ENCODE measurements at places on chromosomes 3 and 15.

DNA sequence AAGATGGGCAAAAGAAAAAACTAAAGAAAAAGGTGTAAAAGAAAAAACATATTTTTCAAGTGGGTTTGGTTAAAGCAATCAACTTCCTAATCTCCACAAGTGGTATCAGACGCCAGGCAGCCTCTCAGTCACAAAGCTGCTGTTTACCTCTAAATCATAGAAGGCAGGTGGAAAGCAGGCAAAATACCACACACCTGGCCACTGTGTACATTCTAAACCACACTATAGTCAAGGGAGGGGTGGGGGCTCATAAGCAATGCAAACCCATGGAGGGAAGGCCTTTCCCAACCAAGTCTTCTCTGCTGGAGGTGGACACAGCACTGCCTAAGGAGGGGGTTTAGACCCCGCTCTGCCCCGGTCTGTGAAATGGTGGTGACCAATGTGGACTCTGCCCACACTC, 50.4 kb downstream of the MCF2L2 start:
- DNase-seq: no peak

GRCh38 chr15:56767315-56767714, 34.0 kb upstream of the ZNF280D start:
- no peak for DNase-seq

DNA sequence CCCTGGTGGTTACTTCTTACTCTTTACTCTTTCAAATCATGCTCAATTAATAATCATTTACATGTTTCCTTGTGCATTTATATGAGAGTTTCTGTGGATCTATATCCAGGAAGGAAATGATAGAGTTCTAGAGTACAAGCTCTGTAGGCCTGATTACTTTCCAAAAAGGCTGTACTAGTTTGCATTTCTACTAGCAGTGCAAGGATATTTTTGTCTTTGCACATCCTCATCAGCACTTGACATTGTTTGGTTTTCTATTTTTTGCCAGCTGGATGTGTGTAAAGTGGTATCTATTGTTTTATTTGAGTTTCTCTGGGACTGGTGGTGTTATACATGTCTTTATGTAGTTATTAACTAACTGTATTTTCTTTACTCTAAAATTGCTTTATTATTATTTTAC, 19.6 kb upstream of the SLC7A14 start:
- no peak for DNase-seq

DNA sequence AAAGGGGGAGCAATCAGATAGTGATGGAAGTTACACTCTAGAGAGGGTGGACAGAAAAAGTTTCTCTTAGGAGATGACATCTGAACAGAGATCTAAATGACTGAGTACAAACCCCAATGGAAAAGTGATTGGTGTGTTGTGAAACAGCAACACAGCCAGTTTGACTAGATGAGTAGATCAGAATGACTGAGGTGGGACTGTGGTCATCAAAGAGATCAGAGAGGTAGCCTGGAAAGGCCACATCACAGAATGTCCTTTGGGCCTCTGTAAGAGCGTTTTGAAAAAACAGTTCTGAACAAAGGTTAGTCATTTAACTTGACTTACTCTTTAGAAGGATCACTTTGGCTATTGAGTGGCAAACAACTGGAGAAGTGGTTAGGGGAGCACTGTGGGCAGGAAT, 10.6 kb downstream of the LRRC58 start:
- no peak for DNase-seq

- no peak for DNase-seq
Observed at GRCh38 chr3:69020424-69020823, 6.9 kb upstream of the EOGT start.

DNA sequence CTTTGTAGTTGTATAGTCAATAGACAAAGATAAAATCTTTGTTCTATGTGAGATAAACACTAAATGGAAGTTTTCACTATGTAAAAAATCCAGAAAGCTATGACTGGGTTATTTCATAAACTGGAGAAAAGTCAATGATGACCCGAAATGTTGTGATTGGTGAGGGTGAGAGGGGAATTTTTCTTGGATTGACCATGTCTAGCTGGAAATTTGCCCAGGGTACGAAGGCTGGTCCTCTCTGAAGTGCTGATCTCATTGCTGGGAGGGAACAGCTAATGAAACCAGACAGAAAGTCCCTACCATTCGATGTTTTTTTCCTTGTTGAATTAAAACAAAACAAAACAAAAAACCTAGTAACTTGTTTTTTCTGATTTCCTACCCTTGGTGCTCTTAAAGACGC, 14.3 kb downstream of the TPRG1 start:
- no peak for DNase-seq

DNA sequence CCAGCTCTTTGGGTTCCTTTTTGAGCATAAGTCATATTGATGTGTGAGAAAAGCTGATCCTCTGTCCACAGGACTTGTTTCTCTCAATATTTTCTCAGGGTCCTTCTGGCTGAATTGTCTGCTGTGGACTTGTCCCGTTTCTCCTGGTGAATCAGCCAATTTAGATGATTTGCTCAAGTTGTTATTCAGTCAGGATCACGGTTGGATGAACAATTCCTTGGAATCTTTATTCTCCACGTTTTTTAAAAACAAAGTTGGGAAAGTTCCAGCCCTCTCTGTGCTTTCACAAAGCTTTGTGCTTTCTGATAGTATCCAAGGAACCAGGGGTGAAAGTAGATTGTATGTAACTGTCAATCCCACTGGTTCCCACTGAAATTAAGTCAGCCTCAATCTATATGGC, 61.3 kb downstream of the LRRC3B start:
- no peak for DNase-seq

DNA sequence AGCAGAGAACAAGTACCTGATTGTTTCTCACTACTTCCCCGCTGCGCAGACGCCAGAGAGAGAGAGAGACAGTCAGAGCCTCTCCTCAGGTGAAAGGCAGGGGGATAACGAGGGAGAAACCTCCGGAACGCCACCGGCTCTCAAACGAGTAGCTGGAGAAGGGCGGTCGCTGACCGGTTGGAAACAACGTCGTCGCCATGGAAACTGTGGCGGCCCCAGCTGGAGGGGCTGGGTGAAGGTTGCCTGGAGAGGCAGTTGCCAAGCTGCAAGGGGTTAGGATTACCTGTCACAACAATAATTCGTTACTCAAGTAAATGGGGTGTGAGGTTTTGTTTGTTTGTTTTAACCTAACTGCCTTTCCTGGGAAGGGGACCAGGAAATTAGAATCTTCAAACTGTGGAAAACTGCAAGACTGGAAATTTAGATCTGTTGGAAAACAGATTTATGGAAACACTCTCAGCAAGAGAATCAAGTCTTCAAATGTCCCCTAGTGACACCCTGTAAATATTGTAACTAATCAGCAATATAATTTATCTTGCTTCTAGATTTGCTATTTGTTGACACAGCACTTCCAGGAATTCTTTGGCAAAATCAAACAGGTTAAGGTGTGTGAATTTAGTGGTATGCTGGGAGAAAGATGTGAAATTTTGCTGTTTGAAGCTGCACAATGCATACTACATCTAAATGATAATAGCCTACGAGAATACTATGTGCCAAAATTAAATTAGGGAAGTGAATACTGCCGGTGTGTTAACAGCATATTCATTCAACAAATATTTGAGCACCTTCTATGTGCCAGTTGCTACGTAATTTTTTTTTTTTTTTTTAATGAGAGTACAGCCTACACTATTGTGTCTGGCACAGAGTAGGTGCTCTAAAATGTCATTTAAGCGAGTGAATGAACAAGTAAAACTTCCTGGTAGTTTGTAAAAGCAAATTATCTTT, at the start of gene DNAH12:
TSS of gene DNAH12 (minus strand) at position 164 of the 945 bp plus-strand sequence. CDS start 1,474 bp downstream, outside the sequence.
- no peak for DNase-seq

DNA sequence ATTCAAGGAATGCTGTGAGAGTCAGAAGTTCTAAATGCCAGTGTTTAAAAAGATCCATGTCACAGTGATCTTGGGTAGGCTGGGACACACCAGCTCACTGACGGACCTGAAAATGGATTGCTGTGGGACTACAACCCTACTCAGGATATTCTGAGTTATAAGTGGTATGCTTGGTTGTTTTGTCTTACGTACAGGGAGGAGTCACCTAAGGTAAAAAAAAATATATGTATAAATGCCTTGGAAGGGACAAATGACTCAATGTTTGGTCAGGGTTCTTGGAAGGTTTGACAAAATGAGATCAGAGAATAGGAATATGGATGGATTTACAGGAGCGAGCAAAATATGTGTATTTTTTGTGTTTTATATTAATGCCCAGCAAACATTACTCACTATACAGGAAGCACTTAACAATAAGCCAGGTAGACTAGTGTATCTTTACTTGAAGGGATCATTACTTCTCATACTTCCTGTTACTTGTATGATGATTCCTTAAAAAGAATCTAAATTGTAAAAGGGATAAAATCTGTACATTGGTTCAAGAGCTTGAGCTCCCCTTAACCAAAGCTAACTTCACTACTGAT, 767.3 kb downstream of the GBE1 start:
- DNase-seq: no peak

GRCh38 chr3:14900881-14901873, 46.2 kb upstream of the NR2C2 start:
- DNase-seq: no peak

GRCh38 chr3:129022114-129023007, 21.3 kb downstream of the EFCC1 start:
- no peak for DNase-seq

- no peak for DNase-seq
Observed at GRCh38 chr3:86673991-86674390, 317.0 kb downstream of the VGLL3 start.

DNA sequence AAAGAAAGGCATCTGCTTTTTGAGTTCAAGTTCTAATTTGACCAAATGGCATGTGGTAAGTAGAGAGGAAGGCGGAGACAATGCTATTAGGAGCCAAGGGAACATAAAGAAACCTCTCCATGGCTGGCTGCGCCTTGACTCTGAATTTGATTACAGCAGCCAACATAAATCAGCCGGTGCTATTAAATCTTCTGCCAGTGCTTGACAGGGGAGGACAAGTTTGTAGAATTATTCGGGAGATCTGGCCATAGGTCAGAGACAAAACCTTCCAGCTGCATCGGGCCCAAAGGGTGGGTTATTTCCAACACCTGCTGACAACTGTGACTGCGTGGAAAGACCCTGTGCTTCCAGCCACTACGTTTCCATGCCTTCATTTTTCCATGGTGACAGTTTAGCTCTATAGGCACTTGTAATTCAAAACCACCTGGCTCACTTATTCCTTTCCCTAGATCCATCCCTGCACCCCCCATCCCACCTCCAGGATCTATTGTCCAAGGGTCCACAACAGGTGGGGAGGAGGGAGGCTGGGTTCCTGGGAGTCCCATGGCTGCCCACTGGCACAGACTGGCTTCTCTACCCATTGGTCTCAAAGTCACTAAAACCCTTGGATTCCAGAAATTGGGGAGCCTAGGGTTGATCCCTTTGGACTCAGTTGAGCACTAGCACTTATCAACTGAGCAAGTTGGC, 15.9 kb downstream of the COLQ start:
- no peak for DNase-seq

DNA sequence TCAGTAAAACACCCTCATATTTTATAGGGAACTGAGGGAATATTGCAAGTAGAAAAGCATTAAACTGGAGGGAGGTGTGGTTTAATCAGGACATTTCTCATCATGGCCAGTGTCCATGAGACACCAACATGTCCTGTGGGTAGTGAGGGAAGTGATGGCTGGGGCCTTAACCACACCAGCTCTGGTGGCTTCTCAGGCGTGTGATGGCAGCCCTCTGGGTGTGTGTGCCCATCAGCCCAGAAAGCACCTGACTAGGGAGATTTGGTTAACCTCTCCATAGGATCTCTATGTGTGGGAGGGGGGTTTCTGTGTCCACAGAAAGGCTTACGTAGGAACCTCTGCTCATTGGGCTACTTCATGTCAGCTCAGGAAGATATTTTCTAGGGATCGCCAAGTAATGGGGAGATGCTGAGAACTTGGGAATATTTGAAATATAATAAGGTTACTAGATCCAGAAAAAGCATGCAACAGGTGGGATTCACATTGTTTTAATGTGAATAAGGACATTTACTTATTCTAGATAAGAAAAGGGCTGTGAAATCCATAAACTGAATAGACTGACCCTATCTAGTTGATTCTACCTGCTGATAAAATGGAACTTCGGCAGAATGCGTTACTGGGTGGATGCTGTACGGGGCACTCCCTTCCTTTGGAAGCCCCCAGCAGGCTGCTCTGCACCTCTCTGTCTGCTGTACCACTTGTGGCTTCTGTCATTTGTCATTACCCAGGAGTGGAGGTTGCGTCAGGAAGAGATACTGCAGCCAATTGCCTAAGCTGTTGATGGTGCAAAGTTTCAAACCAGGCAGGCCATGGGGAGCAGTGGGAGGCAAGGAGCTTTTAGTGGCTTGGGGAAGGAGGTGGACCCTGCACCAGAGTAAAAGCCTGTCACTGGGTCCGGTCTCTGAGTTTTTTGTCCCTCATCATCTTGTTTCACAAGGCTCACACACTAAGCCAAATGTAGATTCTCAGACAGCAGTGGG, 21.5 kb downstream of the PDHB start:
- DNase-seq: no peak

DNA sequence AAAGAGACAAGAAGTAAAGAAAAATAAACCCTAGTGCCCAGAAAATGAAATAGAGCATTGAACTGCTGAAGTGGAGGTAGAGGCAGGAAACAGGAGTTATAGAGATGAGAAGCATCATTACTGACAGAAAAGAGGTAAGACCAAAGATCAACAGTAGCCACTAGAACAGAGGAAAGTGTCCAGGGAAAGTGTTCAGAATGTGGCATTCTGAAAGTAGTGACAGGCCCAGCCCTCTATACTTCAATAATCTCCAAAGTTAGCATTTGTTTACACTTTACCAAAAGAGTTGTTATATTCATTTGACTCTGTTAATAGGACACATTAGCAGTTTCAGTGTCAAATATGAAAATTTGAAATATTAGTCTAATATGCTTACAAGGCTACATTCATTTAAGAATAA, 727.1 kb upstream of the NECTIN3 start:
- no peak for DNase-seq

DNA sequence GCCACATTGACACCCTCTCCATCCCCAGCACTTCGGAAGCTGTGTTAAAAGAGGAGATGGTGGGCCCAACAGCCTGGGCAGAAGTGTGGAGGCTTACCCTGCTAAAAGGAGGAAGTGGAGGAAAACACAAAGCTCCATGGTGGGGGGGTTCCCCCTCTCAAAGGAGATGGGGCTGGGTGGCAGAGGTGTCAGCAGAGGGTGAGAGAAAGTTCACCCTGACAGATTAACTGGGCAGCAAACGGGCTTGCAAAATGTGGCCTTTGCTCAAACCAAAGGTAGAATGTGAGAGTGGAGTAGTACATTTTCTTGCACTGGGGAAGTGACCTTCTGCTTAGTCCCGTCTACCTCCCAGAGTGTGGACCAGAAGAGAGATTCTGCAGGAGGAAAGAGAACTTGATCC, 44.7 kb downstream of the MYO1E start:
- DNase-seq: no peak

DNA sequence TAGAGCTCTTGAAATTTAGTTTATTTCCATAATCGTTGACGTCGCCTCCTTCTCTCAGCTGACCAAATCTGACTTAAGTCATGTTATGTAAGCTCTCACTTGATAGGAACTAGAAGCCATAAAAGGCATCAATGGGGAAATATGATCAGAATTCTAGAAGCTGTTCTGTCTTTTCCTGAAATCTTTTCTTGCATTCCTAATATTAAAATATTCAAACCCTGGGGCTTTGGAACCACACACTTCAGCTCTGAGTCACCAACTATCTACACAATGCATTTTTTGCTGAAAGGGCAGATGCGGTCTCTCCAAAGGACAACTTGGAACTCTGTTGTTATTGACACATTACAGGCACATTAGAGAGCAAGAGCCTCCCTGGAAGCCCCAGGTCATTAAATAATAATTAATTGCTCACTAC, 91.3 kb downstream of the LARS2 start:
- no peak for DNase-seq

- no peak for DNase-seq
Observed at GRCh38 chr3:69082805-69083204, 1.9 kb upstream of the ARL6IP5 start.

- no peak for DNase-seq
Observed at GRCh38 chr3:16052964-16053363, 121.5 kb upstream of the GALNT15 start.
